Chondrocyte (in vitro differentiated cells): ENCODE measurements at places on chromosomes 12 and 14. TPM values are rescaled to one million over a fixed set of nuclear protein-coding genes. Genes with fewer than 3 reads are reported as not detected.

DNA sequence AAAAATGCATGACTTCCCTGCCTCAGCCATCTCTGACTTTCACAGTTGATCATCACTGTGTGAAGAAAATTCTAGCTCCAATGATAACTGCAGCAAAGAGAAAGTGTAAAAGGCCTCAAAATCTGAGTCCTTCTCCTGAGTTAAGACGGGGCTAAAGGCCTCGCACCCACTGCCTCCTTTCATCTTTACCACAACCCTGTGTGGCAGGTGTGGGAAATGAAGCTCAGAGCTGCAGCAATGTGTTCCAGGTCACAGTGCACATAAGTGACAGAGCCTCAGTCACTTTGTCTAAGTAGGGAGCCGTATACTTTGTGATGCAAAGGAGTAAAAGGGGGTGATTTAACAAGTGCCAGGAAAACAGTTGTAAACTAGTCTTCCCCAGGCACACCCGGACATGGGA, 144.7 kb upstream of the TMCC3 start:
- no peak for DNase-seq
- H3K27ac ChIP-seq, result no peak overlapping the region

GRCh38 chr12:10304161-10304574, 3.5 kb upstream of the KLRD1 start:
- H3K27me3 ChIP-seq, result no peaks in the 10 kb centered on the region
- no peak overlapping the region for H3K4me3 ChIP-seq
- no peak overlapping the region for H3K27ac ChIP-seq
- no peak for DNase-seq
- peaks cover 2% of the 10 kb centered on the region for H3K36me3 ChIP-seq
- peaks cover 34% of the 10 kb centered on the region for H3K4me1 ChIP-seq

DNA sequence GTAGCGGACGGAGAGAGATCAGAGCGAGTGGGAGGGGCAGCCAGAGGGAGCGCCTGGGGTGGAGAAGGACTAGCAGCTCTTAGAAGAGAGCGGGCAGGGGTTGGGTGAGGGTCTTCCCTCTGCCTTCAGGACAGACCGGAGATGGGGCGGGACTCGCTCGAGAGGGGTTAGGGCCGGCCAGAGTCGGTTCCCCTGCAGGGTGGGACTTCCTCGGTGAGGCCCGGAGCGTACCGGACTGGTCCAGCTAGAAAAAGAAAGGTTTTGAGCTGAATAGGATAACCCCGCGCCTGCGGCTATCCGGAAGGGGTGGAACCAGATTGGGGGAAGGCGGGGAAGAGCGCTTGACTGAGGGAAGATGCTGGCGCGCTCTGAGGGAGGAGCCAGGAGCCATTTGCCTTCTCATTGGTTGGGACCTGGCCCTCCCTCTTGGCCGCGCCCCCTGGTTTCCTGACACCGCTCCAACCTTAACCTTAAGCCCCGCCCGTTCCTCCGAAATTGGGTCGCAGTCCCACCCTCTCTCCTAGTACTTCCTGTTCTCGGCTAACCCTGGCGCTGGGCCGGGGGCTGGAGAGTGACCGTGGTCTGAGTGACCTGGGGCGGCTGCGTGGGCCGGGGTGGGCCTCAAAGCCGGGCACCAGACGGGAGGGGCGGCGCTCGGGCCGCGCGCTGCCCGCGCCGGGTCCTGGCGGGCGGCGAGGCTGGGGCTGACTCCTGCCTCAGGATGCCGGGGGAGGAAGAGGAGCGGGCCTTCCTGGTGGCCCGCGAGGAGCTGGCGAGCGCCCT, at the start of gene RNF31:
Gene RNF31, plus strand, starts transcription at position 521 of the 783 bp plus-strand sequence. Its CDS starts 201 bp downstream, at position 722.
- peaks cover 31% of the 10 kb centered on the region for H3K4me1 ChIP-seq
- no peaks in the 10 kb centered on the region for H3K27me3 ChIP-seq
- peak within 1 kb of the TSS; percentile 98 for H3K4me3 ChIP-seq
- H3K36me3 ChIP-seq, result peaks cover 13% of the 10 kb centered on the region
- H3K27ac ChIP-seq, result peak within 1 kb of the TSS; percentile 97
- DNase-seq, result peak; percentile 99

DNA sequence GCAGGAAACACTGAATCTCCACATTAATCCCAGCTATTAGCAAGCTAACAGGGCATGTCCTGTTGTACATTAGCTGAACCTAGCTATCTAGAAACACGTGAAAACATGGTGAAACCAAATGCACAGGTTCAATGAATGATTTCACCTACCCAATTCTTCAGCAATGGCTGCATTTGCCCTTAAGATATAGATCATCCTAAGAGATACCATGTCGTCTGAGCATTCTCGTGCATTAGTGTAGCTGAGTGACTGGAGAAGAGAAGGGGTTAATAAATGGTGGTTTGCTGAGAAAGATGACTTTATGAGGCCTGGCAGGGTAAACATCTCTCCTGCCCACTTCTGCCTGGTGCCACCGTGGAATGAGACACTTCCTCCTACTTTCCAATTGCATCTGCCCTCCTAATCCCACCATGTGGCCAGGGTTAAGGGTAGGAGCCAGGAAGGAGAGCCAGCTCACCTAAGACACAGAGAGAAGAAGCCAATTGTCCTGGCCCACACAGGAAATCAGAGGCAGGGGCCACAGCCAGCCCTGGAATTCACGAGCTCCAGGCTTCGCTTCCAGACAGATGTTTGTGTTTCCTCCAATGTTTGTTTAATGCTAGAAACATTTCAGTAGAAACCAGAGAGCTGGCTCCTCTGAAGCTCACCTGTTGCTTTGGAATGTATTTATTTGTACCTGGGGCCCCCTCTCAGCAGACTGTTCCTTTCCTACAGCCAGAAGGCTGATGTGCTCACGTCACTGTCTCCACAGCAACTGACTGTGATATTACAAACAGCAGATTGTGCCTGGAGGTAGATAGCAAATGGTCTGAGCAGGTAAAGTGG, 126.0 kb upstream of the PARP11 start:
- H3K4me1 ChIP-seq, result no peaks in the 10 kb centered on the region
- no peak overlapping the region for H3K27ac ChIP-seq
- H3K4me3 ChIP-seq, result no peak overlapping the region
- no peaks in the 10 kb centered on the region for H3K36me3 ChIP-seq

DNA sequence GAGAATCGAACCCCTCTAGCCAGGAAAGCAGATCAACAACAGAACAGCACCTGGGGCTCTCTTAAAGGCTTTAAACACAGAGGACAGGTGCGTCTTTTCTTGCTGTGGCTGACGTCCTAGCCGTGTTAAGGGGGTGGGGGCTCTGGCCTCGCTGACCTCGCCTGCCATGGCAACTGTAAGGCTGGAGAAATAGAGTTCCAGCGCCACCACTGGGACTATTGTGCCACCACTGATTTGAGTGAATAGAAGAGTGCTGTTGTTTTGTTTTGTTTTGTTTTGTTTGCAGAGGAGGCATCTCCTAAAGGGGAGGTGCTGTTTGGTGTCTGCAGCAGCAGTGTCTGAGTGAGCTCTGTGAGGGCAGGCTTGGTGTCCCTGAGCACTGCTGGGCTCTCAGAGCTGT, 34.2 kb upstream of the PRMT8 start:
- no peak overlapping the region for H3K27ac ChIP-seq
- no peak for DNase-seq
- H3K27me3 ChIP-seq, result peaks cover 33% of the 10 kb centered on the region
- no peak overlapping the region for H3K4me3 ChIP-seq
- H3K4me1 ChIP-seq, result no peaks in the 10 kb centered on the region

DNA sequence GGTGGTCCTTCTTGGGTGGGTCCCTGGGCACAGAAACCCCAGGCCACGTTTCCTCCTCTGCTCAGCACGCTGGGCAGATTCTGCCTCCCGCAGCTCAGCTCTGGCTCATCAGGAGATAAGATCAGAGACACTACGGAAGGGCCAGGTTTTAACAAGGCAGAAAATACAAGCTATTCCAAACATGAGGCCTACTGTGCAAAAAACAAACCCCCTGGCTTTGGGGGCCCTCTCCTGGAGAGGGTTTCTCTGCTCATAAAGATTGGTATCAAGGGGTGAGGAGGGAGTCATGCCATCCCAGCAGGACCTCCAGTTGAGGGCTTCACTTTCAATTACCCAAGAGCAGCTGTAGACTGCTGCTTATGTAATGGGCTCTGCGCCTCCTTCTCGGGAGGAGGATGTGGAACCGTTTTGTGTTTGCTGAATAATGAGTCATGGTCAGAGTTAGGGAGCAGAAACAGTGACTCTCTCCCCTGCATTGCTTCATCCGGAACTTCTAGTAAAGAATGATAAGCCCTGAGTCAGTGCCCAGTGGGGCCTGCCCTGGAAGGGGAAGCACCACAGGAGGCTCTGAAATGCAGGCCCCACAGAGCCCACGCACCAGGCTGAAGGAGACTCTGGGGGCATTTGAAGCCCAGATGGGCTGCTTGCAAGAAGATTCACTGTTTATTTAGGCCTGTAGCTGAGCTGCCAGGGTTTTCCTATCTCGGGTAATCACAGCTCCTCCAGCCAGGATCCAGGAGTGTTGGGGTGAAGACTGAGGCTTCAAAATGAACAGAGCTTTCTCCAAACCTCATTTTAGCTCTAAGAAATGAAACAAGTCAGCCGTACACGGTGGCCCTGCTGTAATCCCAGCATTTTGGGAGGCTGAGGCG, 79.3 kb downstream of the SSPN start:
- H3K27me3 ChIP-seq, result no peaks in the 10 kb centered on the region
- H3K4me3 ChIP-seq, result no peak overlapping the region
- DNase-seq, result no peak
- H3K27ac ChIP-seq, result peak overlapping the region; percentile 89

DNA sequence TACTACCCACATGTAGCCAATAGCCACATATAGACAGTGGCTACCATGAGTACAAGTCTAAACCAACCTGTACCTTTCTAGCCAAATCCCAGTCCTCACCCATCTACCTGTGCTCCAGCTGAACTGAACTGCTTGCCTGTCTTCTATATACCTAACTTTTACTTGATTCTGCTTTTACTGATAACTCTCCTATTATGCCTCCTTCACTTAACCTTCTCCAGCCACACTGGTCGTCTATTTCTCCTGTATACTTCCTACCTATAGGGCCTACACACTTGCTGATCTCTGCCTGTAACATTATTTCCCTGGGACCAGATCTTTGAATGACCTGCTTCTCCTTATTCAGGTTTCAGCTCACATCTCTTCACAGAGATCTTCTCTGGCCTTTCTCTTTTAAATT, 26.0 kb upstream of the MSRB3 start:
- H3K4me1 ChIP-seq, result no peaks in the 10 kb centered on the region
- peaks cover 11% of the 10 kb centered on the region for H3K36me3 ChIP-seq
- no peak overlapping the region for H3K4me3 ChIP-seq

GRCh38 chr14:104461676-104462449, 117.7 kb upstream of the C14orf180 start:
- no peak overlapping the region for H3K4me3 ChIP-seq
- DNase-seq, result no peak
- no peak overlapping the region for H3K27ac ChIP-seq
- peaks cover 5% of the 10 kb centered on the region for H3K4me1 ChIP-seq
- no peaks in the 10 kb centered on the region for H3K36me3 ChIP-seq

DNA sequence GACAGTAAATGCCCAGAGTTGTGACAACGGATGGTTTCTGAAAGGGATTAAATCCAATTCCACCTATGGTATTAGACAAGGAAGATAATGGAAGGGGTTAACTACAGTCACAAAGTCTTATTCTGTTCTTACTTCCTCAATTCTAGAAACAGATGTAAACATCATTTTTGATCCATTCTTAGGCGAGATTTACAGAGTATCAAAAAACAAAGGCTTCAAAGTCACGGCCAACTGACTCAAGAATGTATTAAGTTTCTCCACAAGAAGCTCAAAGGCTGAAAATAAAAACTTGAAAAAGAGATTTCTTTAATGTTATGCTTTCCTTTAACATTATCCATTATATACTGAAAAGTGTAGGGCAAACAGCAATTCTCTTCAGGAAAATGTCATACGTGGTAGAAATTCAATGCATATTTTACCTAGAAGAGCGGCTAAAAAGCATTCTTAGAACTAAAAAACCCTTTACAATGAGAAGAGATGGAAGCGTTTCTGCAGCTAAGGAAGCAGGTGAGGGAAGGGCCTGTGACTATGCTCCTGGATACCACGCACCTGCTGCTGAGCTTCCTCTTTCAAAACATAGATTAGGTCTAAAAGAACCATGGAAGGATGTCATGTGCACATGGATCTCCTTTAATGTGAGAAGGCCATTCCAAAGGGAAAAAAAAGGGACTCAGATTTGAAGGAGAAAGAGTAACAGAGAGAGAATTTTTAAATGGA, 185.8 kb downstream of the STXBP6 start:
- no peaks in the 10 kb centered on the region for H3K36me3 ChIP-seq
- H3K4me1 ChIP-seq, result peaks cover 15% of the 10 kb centered on the region
- H3K27ac ChIP-seq, result no peak overlapping the region
- no peaks in the 10 kb centered on the region for H3K27me3 ChIP-seq
- no peak overlapping the region for H3K4me3 ChIP-seq

DNA sequence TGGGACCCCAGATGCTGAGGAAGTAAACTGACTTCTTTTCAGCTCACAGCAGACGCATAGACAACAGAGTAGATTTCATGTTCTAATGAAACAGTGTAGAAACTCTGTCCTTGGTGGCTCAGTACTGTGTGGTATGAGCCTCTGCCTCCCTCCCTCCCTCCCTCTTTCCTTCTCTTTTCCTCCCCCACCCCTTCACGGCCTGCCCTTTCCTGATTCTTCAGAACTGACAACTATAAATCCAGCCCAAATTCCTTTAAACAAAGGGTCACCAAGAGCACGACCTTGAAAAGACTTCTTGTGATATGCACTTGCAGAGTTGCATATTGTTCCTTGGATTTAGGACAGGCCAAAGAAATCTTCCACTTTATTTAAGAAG, 164.0 kb downstream of the ETV6 start:
- H3K36me3 ChIP-seq, result peaks cover 2% of the 10 kb centered on the region
- peak overlapping the region; percentile 55 for H3K4me3 ChIP-seq
- H3K4me1 ChIP-seq, result peaks cover 42% of the 10 kb centered on the region
- H3K27me3 ChIP-seq, result no peaks in the 10 kb centered on the region

KLRB1 gene
- total RNA-seq, result not detected in 3 replicates
